ENCODE measurements at places on chromosomes 6 and 20.
A peak's percentile ranks its signal among the peaks of the same experiment; 100 is the strongest.

- DNase-seq = no peak
Observed at GRCh38 chr6:43623880-43624785, 4.9 kb downstream of the GTPBP2 start.

DNA sequence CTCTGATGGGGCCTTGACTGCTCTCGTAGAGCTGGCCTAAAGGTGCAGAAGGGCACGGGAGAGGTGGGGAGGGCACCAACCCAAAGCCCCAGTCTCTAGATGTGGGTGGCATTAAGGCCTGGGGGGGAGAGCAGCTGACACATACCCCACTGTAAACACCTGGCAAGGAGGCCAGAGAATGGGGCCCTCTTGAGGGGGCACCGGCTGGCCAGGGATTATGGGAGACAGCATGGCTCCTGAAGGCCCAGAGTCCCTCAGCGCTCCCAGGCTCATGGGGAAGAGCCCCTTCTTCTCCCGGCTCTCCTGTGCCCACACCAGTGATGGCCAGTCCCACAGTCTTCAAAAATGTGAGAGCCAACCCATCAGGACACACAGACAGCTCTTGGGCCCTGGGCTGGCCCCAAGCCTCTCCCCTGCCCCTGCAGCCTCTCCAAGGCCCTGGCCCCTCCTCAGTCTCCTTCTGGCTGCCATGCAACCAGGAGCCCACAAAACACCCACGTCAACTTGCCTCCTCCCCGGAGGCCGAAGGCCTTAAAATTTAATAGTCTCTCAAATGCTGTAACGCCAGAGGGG lies 58.2 kb upstream of the FOXP4 start:
- no peak for DNase-seq

DNA sequence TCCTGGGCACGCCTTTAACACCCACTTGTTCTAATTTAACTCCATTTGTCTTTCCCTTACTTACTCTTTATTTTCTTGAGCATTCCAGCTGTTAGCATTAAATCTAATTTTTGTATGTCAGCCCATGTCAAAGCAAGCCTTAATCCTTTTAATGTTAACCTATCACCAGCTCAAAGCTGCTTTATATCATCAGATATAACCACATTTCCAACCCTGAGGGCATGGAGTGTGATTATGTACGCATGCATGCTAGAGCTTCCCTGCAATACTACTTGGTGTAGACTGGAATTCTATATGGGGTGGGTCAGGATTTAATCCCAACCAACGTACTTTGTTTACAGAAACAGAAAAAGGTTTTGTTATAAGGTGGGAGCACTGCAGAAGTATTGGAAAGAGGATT lies 139.4 kb upstream of the HMGN3 start:
- no peak for DNase-seq

- DNase-seq = no peak
Observed at GRCh38 chr6:127786109-127786508, 114.7 kb downstream of the THEMIS start.

DNA sequence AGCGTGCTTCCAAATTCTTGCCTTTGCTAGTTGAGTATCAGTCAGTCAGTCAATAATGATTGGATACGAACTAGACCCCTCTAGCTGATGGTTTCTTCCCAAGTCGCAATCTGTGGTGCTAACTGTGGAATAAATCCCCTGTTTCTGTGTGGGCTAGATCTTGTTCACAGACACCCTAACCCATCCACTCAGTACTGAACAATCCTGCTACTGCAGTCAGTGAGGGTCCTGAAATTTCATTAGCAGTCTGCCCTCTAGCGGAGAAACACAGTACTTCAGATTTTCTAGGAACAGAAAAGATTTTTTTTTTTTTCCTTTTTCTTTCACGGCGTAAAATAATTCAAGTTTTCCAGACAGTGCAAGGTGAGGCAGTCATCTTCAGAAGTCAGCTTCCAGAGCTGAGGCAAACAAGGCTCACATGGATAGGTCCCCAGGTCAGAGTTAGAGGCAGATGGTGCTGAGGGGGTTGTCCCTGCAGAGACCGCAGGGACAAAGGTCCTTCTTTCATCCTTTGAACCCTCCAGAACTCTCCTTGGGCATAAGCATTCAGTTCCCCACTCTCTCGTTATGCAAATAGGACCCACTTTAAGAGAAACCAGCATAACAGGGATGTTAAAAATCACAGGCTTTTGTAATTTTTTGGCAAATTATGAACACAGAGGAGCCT lies 119.6 kb downstream of the SCML4 start:
- DNase-seq = peak; percentile 43

DNA sequence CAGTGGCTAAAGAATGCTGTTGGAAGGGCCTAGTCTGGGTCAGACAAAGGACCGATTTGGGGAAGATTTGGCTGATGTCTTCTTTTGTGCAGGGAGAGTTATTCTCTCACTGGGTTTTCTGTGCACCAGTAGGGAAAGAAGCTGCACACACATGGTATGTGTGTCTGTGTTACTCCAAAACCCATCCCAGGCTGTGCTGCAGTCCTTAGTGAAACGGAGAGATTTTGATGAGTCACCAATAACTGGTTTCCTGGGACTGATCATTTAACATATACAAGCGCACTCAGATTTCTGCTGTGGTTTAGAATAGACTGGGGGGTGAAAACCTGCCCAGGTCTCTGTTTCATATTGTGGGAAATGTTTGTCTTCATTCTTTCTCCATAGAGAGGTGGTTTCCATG lies 1049.8 kb downstream of the KIF16B start:
- DNase-seq = no peak

DNA sequence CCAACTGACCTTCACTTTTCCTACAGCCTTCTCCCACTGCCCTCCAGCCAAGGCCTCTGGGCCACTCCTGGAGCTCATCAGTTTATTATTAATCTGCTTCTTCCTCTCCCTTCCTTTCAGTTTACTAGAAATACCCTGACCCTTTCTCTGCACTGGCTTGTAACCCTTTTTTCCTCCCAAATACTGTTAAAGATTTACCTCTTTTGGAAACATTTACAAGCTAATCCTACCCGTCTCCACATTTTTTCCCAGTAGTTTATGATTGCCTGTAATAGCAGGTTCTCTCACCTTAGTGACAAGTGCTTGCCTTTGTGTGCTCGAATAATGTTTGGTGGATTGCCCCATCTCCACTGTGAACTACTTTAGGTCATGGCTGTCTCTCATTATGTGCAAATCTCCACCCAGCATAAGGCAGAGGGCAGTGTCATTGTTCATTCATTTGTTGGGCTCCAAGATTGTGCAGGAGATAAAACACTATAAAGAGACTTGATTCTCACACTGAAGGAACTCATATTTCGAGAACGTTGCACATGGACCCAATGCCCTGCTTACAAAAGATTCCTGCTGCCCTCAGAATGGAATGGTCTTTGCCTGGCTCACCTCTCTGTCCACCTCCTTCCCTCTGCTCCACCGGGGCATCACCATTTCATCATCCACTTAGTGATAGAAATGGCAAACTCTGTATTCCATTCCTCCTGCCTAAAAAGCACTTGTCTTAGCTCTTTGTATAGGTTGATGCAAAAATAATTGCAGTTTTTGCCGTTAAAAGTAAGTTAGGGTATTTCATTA lies 491.1 kb downstream of the UTRN start:
- DNase-seq = no peak

DNA sequence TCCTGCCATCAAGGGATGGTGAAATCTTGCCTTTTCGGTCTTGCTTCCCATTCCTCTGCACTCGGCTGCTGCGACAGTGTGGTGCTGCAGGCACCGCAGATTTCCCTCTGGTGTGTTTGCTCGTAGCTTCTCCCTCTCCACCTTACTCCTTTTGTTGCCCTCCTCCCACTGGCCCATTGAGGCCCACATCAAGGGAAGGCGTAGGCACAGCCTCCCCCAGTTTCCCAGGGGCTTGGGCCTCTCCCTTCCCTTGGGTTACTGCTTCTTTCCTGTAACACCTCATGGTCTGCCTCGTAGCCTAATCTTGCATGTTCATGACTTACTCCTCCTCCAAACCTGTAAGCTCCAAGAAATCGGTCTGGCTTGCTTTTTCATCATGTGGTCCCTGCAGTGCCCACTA lies 9.9 kb downstream of the E2F3 start:
- DNase-seq = no peak

All from common myeloid progenitor, CD34-positive (primary cell).